Stimulated activated CD4-positive, alpha-beta T cell treated with anti-CD3 and anti-CD28 coated beads, Interleukin-1b, Interleukin-23, amount 100 ng/mL, for 1 hour (primary cell): ENCODE measurements at places on chromosomes 12 and 14.
A peak's percentile ranks its signal among the peaks of the same experiment; 100 is the strongest.

DNA sequence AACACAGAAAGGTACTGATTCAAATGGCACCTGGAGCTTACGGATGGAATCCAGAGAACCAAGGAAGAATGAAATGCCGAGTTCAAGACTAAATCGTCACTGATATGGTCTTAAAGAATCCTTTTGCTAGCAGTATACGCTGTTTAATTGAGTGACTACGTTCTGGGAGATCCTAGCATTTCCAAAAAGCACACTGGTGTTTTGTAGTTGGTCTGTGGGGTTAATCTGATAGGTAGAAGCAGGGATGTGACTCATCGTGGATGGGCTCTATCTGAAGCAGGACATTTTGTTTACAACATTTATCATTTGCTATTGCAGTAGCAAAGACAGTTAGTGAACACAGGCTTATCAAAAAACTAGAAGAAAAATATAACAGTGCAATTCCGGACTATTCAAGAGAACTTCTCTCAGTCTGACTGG is 169.2 kb upstream of the HMGA2 start:
- DNase-seq = no peak

- no peak for DNase-seq
Measured at GRCh38 chr14:68144051-68144681, 324.6 kb downstream of the RAD51B start.

GRCh38 chr14:106268013-106268727 is 741.8 kb downstream of the TMEM121 start:
- DNase-seq = peak; percentile 81

GRCh38 chr12:93197067-93197593 is 180.6 kb upstream of the NUDT4 start:
- DNase-seq = no peak

- no peak for DNase-seq
Measured at GRCh38 chr12:52899338-52900035, 5.4 kb downstream of the KRT8 start.

GRCh38 chr14:82230748-82231147 is 697.1 kb upstream of the SEL1L start:
- DNase-seq = no peak

- DNase-seq = no peak
Measured at GRCh38 chr14:51206462-51206861, 33.6 kb upstream of the TMX1 start.

DNA sequence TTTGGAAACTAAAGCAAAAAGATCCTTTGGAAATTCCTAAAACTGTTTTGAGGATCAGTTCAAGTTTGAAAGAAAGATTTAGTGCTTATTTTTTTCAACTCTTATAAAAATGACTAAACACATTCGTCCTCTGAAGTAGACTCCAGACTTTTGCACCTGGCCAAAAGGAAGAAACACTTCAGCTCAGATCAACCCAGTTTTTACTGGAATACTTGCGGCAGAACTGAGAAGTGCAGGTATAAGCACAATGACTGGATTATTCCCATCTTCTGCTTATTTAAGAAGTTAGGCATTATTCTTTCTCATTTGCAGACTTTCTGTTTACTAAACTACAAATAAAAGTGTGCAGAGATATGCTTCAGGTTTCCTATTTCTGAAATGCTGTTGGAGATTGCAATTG is 41.9 kb downstream of the PDE6H start:
- no peak for DNase-seq

GRCh38 chr14:105974902-105975301 is 448.5 kb downstream of the TMEM121 start:
- DNase-seq = peak; percentile 14

GRCh38 chr12:69688471-69689427 is 10.4 kb downstream of the BEST3 start:
- DNase-seq = no peak

GRCh38 chr12:31959701-31960391 is 631 bp downstream of the RESF1 start:
- DNase-seq = peak; percentile 28

DNA sequence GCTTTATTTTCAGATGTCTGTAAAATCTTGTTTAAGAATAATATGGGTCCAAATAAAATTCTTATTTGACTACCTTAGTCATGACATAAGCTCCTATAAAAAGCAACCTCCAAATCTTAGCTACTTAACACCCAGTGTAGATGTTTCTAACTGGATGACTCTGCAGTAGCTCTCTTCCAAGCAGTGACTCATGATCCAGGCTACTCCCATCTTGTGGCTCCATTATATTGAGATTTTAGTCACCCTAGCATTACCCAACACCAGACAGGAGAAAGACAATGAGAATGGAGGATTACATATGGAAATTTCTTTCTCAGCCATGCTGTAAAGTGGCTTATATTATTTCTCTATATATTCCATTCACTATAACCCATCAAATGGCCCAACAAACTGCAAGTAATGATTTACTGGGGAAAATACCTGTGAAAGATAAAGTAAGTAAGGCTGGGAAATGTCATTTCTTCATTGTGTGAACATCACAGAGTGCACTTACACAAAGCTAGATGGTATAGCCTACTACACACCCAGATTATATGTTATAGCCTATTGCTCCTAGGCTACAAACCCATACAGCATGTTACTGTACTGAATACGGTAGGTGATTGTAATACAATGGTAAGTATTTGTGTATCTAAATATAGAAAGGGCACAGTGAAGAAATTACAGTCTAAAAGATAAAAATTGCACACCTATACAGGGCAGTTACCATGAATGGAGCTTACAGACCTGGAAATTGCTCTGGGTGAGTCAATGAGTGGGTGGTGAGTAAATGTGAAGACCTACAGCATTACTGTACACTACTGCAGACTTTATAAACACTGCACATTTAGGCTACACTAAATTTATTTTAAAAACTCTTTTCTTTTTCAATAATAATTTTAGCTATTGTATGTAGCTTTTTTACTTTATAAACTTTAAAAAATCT is 163.2 kb downstream of the DYRK2 start:
- no peak for DNase-seq

DNA sequence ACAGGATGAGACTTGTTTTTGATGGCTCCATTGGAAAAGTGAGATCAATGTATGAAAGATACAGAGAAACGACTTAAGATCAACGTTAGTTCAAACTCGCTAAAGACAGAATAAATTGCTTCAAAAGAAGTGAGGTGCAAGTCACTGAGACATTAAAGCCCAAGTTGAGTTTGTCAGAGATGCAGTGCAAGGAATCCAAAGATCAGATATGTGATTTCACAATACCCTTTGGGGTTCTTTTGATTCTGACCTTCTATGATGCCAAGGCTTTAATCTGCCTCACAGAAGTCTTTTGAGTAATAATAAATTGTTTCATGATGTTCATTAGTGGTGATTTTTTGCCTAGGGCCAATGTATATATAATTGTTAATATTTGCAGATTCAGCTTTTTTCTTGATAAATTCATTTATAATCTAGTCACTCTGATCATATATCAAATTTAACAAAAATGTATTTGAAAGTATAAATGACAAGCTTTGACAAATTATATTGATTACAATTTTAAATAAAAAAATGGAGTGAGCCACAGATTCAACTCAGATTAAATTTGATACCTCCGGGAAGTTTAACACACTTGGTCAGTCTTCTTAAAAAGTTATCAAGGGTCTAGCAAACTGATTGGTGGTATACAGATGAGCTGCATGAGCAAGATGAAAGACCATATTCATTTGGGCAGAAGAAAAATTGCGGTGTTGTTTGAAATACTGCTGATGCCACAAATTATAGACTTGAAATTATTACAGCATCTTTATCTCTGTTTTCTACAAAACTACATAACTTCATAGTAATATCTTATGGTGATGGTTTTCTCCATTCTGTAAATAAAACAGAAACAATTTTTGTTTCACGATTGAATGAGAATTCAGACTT is 144.8 kb upstream of the FAR2 start:
- DNase-seq = no peak

DNA sequence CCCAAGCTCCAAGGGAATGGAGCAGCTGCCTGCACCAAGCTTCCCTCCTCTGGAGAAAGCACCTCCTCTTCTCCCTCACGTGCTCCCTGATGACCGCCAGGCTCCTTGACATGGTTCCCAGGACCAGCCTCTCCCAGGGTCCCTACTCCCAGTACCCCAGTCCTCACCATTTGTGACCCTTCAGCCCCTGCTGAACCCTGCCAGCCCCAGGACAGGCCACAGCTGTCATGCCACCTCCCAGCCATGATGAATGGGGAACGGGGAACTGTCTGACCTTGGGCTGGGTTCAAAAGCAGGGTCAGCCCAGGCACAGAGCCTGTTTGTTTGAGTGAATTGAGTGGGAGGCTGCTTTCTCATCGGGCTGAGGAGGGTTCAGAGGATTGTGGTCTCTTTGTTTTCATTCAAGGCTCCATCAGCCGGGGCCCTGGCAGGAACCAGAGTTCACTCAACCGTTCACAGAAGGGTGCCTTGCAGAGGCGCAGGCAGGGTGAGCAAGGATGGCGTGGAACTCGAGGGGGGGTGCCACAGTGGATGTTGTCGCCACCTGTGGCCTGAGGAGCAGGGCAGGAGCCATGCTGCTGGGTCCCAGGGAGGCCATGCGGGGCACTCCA is 344.5 kb upstream of the SFSWAP start:
- DNase-seq = no peak

GRCh38 chr14:51269634-51270033 is 29.6 kb downstream of the TMX1 start:
- DNase-seq = no peak

- DNase-seq = no peak
Measured at GRCh38 chr14:59177262-59177661, 11.2 kb upstream of the DAAM1 start.

GRCh38 chr12:32025906-32026305 is 66.7 kb downstream of the RESF1 start:
- no peak for DNase-seq

- DNase-seq = no peak
Measured at GRCh38 chr12:42283739-42284138, 42.2 kb downstream of the ZCRB1 start.

DNA sequence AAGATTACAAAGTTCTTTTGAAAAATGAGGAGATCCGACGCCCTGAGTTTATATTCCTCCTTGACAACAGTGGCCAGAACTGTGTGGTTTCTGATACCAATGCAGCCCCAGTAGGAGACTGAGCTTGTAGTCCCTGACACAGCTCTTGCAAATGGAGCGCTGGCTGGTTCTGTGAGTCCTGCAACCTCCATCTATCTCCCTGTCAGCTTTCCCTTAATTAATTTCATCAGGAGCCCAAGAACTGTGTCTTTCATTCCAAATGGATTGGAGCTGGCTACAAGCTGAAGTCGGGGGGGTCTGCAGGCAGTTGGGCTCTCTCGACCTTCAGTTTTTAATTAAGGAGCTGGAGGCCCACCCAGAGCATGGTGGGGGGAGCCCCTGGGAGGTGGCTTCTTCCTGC is 160.6 kb downstream of the ADGRD1 start:
- DNase-seq = no peak

GRCh38 chr12:19035536-19035935 is 94.0 kb upstream of the PLEKHA5 start:
- DNase-seq = no peak

DNA sequence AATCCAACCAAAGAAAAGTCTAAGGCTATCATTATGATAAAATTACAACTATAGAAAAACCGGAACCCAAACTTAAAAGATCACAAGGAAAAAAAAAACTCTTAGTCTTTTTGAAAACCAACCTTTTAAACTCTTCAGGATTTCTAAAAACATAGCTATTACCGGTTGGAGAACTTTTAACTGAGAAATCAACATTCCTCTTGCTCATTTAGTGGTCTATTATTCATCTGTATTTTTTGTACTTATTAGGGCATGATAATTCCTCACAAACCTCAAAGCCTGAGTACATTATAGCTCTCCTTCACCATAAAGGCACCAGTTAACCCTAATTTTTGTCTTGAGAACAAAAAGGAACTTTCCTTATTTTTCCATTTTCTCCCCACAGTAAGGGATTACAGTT is 10.4 kb downstream of the LUM start:
- DNase-seq = no peak

DNA sequence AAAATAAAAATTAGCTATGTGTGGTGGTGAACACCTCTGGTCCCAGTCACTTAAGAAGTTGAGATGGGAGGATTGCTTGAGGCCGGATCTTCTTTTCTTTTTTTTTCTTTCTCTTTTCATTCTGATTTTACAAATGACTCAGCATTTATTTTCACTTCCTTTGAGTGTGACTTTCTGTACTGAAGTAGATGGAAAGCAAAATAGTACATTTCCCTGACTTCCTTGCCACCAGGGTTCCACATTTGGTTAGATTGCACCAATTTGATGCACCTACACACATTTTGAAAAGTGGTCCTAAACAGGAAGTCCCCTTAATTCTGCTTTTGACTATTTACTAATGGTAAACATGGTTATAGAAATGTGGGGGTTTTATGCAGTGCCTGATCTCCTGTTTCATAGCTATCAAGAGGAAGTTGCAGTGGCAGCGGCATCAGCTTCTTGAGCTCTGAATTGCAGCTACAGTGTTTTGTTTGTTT is 13.0 kb upstream of the LEMD3 start:
- DNase-seq = no peak

DNA sequence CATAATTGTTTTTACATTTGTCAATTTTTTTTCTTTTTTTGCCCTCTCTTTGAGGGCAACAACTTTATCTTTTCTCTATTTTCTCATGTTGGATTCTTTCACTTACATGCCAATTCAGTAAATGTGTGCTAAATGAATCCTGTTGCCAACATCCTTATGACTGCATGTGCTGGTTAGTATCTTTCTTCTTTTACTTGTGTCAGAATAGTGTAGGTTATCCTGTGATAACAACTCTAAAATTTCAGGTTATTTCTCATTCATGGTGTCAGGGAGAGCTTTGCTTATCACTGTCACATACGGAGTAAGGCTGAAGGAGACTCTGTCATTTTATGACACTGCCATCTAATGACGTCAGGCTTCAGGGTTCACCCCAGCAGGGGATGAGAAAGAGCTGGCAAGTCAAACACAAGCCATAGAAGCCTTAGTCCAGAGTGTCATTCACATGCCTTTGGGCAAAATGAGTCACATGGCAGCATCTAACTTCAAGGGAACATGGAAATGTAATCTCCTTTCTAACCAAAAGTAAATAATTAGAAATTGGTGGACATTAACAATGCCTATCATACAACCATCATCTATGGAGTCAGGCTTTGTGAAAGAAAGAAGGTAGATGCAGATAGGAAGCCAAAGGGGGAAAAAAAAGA is 242.5 kb upstream of the ATP2B1 start:
- DNase-seq = no peak

- DNase-seq = no peak
Measured at GRCh38 chr14:68249661-68250451, 430.3 kb downstream of the RAD51B start.

DNA sequence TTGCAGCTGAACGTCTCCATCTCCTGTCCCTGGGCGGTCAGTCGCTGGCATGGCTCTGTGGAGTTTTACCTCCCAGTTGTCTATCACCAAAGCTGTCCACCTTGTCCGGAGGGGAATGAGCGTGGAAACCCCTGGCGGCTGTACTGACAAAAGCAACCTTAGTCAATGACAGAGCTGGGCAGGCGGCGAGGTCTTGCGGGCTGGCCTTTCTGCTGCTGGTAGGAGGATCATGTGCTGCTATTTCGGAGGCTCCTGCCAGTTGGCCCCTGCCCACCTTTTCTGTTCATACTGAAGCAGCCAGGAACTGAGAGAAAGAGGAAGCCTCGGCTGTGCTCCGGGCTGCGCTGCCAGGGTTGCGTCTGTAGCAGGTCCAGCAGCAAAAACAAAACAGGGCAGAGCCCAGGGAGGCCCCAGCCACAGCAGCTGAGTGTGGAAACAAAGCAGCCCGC is 57.7 kb downstream of the HMGA2 start:
- DNase-seq = no peak
